ENCODE measurements at places on chromosomes 4 and X.
A peak's percentile ranks its signal among the peaks of the same experiment; 100 is the strongest.

DNA sequence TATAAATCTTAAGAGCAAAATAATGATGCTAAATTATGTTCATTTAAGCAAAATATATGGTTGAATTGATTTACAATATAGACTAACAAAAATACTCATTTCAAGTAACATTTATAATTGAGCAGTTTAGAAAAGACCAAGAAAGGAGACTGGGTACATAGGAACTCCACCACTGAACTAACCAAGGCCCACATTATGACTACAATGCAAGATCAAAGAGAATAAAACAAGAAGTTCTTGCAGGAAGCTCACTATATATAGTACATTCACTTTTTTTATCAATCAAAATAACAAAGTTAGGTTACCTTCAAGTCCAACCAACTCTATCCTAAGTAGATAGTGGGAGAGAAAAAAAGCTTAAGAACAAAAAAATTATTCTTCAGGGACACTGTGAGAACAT lies 8.0 kb downstream of the CHIC2 start:
- DNase-seq = no peak

GRCh38 chr4:185265942-185266341 lies 56.5 kb downstream of the SNX25 start:
- DNase-seq = no peak

GRCh38 chr4:10157478-10158332 lies 41.1 kb upstream of the WDR1 start:
- DNase-seq = no peak

DNA sequence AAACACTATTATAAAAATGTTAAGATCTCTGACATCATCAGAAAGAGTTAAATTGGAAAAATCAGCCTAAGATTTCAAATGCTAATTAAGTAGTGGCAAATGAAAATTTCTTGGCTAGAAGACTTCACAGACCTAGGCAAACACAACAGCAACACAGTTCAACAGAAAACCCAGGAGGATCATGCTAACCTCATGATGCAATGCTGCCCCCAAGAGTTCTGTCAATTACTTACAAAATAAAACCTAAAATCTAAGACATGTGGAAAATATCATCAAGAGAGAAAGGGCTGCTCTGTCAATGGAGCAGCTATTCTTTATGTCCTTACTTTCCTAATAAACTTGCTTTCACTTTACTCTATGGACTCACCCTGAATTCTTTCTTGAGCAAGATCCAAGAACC lies 21.0 kb downstream of the S100G start:
- DNase-seq = no peak

DNA sequence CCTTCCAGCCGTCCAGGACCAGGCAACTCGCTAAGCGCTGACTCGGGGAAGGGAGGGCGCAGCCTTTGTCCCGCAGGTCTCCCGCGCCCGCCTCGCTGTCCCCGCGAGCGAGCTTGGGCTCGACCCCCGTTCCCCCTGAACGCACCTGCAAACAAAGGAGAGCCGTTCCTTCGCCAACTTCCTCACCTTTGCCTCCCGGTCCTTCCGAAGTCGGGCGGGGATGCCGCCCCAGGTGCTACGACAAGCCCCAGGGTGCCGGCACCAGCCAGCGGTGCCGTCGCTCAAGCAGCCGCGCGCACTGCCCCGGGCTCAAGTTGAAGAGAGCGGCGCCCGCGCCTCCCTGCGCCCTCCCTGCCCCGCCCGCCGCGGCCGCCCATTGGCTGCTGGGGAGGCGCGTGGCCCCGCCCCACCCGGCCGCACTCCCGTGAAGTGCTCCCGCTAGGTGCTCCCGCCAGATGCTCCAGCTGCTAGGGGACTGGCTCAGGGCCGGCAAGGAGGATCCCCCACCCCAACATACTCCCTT lies 107.1 kb downstream of the NSUN7 start:
- peak; percentile 9 for DNase-seq

GRCh38 chrX:150767475-150768131 lies 74.4 kb downstream of the MTMR1 start:
- no peak for DNase-seq
